ENCODE measurements at places on chromosomes 4 and X.

DNA sequence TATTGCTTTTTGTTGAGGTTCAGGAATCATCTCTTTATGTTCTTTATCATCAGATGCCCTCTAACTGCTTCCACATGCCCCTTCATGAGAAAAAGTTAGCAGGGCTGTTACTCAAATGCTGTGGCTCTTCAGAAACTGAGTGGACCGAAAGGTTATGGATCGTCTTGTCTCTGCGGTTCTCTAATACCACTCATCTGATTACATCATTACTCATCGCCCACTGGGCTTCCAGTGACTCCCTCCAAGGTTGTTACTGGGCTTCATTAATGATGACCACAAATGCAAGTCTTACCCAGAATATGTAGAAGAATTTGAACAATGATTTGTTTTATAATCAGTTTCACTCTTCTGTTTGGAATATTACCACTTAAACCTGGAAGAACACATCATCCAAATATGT, 67.7 kb downstream of the RWDD4 start:
- no peaks in the 10 kb centered on the region for H3K27me3 ChIP-seq

DNA sequence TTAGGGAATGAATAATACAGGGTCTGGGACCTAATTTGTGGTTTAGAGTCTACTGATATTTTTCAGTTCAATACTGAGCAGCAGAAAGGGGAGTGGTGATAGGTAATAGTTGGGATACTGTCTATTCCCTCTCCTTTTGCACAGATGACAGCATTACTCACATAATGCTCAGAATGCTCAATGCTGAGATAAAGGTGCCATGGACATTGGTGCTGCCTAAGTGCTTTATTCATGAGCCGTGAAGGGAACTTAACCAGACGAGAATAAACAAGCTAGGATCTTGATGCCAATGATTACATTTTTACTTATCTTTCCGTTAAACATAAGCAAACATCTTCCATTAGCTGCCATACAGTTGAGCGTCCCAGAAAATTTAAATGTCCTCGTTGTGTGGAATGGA, 75.6 kb downstream of the STK32B start:
- H3K4me1 ChIP-seq = no peaks in the 10 kb centered on the region
- H3K4me3 ChIP-seq = no peak overlapping the region
- no peaks in the 10 kb centered on the region for H3K36me3 ChIP-seq
- H3K27ac ChIP-seq = no peak overlapping the region

- H3K4me1 ChIP-seq = no peaks in the 10 kb centered on the region
- no peaks in the 10 kb centered on the region for H3K27me3 ChIP-seq
- H3K4me3 ChIP-seq = no peak overlapping the region
- no peak for DNase-seq
Measured at GRCh38 chr4:183493246-183493645, 11.6 kb upstream of the ING2 start.

- no peak overlapping the region for H3K27ac ChIP-seq
- H3K36me3 ChIP-seq = no peaks in the 10 kb centered on the region
- no peaks in the 10 kb centered on the region for H3K27me3 ChIP-seq
- no peaks in the 10 kb centered on the region for H3K4me1 ChIP-seq
Measured at GRCh38 chr4:5144384-5144783, 93.1 kb downstream of the STK32B start.

Data from CD4-positive, alpha-beta memory T cell (primary cell).